ENCODE measurements at places on chromosomes 6 and 20. TPM values are rescaled to one million over a fixed set of nuclear protein-coding genes. Genes with fewer than 3 reads are reported as not detected.

LTA gene
- total RNA-seq: 17.3 TPM

GRCh38 chr6:122050242-122050755 is 349.2 kb upstream of the HSF2 start:
- no peak for DNase-seq

GRCh38 chr6:132443206-132443605 is 41.9 kb upstream of the MOXD1 start:
- DNase-seq: no peak

GRCh38 chr20:52539891-52540290 is 348.3 kb upstream of the ZFP64 start:
- DNase-seq: peak; percentile 2

DNA sequence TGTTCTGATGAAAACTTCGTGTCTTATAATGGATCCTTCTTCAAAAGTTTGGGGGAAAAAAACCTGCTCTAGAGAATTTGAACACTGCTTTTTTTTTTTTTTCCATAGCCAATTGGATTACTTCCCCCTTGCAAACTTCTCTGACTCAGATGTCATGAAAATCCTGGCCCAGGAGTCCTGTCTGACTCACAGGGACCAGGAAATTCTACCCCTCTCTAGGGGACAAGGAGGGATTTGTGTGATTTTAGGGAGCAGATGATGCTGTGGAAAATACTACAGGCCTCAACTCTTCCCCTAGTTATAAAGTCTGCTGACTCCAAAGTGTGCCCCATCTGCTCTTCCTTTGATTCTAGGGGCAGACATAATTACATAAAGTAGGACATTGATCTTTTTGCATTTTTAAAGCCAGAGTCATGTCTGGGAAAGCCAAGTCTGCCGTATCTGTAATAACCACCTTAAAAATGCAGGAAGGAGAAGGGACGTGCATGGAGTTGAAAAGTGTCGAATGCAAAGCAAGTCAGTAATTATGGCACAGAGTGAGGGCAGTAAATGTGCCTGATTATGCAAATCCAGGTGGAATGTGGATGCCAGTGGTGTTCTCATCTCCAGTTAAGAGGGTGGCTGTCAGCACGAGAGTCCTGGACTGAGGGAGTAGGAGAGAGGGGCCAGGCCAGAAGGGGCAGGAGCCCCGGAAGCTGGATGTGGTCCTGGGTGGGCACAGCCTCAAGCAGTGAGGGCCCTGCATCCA is 144.3 kb upstream of the SULF2 start:
- DNase-seq: no peak

DNA sequence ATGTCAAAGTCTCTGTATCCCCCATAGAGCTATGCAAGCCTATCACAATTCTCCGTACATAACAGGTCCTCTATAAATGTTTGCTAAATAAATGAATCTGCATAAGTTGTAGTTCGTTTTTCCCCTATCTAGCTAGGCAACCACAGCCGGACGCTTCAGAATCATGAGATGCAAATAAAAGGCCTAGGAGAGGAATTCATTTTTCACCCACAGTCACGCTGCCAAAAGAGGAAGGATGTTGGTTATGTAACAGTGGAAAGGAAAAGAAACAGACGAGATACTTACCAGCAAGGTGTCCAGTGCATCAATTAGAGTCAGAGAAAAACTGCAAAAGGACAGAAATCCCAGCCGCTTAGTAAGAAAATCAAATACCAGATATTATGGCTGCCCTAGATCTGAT is 2.4 kb downstream of the EDEM2 start:
- DNase-seq: no peak

NXT1 gene
- total RNA-seq: 21.5 TPM

DNA sequence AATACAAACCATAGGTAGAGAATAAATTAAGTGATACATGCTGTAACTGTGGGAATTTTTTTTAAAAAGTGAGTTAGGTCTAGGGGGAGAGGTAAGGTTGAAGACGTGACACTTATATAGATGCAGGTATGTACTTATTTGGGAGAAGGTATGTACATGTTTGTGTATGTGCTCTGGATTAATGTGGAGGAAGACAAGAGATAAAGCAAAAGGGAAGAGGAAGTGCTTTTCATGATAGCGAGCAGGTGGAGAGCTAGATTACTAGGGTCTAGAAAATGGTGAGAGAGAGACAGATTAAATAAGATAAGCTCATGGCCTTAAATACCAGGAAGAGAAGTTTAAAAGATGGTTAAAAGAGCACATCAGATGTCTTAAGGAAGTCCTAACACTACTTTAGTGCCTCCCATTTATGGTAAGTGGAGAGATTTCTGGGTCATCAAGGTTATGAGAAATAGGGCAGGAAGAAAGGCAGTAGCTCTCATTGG is 92.5 kb downstream of the MAN1A1 start:
- no peak for DNase-seq

GRCh38 chr6:10230531-10230930 is 184.3 kb downstream of the TFAP2A start:
- no peak for DNase-seq

GRCh38 chr6:150681578-150682395 is 82.1 kb downstream of the PLEKHG1 start:
- DNase-seq: no peak

TUBB2B gene
- total RNA-seq: not detected

DNA sequence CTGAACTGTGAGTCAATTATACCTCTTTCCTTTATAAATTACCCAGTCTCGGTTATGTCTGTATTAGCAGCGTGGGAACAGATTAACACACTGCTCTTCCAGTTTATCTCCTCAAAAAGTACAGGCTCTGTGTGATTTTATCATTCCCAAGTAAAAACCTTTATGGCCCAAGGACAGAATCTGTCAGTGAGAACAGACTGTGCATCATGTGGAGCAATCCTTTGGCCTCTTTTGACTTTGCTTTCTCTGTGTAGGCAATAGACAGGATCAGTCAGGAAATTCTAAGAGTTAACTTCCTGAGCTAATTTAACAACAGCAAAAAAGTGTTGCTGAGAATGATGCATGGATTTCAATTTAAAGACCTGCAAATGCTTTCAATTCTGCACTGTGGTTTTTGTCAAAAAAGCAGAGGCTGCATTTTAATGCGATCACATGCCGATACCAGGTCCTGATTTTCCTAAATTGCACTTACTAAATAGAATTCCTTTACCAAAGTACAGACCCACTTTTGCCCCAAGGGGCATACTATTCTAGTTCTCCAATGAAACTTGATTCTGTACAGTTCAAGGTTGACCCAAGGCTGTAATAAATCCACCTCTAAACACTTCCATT is 246.7 kb upstream of the MARCKS start:
- no peak for DNase-seq

PLCB1 gene
- 9.6 TPM for total RNA-seq

GRCh38 chr6:130632897-130633296 is 194.3 kb upstream of the SMLR1 start:
- no peak for DNase-seq

DNA sequence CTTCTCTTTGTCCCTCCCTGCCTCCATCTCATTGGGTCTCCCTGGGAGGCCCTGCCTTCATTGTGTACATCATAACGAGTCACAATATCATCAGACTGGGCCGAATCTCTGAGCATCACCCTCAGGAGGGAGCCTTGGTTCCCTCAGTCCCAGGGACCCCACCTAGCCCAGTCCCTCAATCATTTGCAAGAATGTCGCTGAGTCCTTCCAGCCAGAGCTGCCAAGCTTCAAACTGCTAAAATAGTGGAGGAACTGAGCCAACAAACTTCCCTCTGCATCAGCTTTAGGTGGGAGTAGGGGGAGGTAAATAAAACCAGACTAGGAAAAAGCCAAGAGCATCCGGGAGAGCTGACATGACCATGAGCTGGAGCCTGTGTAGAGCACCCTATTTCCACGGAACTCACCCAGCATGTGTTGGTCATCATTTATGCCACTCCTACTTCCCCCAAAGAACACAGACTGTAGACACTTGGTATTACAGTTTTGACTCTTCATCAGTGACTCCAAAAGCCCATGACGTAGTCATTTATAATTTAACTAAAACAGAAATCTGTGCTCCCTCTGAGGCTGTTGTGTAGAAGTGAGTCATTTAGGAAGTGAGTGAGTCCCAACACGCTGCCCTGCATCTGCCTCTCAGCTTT is 28.8 kb upstream of the IL17A start:
- no peak for DNase-seq

DNA sequence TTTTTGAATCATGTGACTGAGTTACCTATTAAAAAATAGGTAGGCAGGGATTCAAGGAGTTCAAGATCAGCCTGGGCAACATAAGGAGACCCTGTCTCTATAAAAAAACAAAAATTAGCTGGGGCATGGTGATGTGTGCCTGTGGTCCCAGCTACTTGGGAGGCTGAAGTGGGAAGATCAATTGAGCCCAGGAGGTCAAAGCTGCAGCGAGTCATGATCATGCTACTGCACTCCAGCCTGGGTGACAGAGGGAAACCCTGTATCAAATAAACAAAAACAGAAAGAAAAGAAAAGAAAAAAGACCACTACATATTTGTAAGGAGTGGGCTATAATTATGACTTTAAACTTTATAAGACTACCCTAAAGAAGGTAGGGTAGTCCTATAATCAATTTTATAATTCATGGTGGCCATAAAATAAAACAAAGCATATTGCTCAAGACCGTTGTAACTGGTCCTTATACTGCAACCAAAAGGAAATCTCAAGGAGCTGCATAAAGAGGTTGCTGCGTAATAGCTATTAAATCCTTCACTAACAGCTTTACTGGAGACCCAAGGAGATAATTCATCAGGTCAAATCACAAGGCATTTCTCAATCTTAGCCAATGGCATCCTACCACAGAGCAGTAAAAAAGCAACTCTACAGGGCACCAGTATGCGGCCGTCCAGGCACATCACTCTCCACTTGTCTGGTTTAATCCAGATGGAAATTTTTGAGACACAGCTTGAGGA is 13.5 kb downstream of the PIGU start:
- DNase-seq: no peak

DNA sequence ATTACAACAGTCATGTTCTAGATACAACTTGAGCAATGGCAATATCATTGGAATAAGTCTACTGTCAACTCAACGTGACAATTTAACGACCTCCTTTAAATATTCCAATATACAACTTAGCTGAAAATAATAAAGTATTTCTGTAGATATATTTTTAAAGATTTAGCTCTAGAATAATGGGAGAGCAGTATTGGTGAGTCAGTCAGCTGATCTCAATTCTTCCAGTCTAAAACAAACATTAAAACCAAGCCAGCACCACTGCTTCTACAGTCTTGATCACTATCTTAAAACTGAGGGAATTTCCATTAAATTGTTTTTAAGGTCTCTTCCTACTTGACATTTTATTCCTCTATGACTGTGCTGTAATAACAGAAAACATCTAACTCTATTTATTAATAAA is 38.2 kb downstream of the NOL7 start:
- no peak for DNase-seq

DNA sequence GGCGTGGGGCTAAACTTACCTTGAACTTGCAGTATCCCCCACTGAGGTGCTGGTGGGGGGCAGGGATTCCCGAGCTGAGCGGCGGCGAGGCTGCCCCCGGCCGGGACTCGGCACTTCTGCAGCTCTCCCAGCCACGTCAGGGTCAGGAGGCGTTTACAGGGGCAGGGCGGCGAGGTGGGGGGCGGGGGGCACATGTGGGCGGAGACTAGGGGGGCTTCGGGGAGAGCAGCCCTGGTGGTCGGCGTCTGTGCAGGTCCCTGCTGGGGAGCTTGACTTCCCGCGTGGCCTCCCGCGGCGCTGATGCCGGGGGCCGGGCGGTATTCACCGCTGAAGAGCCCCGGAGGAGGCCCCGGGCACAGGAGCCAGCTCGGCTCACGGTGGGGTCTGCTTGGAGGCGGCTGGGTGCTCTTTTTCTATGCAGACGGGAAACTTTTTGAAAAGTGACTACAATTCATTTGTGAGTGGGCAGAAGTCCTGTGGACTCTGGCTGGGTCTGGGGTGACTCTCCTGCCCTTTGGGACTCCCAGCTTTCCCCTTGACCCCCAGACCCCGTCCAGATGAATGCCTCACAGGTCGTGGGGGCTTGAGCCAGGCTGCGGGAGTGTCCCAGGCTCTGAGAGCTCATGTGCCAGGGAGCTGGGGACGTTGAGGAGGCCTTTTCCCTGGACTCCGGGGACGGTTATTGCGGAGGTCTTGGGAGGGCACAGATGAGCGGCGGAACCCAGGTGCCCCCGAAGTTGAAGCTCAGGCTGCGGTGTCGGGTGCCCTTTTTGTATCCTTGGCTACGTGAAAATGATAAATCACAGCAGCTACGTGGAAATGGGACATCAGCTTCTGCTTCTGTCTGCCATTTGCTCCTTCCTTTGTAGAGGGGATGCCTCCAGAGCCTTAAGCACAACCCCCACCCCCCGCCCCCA is 75.9 kb upstream of the GATA5 start:
- peak; percentile 2 for DNase-seq

OPN5 gene
- total RNA-seq: not detected

GRCh38 chr6:13462458-13463327 is 24.7 kb downstream of the GFOD1 start:
- DNase-seq: no peak

DNA sequence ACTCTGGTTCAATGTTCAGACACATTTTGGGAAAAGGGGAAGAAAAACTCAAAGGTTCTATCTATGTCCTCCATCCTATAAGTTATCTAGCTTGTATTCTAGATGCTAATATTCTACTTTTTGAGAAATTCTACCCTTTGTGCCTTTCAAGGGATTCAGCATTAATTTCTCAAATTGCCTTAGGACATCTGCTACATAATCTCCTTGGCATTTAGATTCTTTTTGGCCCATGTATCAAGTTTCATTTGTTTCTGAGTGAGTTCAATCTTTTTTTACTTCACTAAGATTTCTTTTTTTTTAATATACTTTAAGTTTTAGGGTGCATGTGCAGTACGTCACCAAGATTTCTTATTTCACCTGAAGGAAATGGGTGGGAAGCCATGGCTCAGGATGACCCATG is 232.7 kb upstream of the TENT5A start:
- DNase-seq: no peak

- no peak for DNase-seq
These were observed 13.0 kb downstream of the PXDC1 start for GRCh38 chr6:3738381-3739131.

SLC17A2 gene
- total RNA-seq: not detected

Data from CD4-positive, alpha-beta memory T cell (primary cell).